ENCODE measurements at places on chromosomes 13 and 19.

- peaks cover 18% of the 10 kb centered on the region for H3K4me1 ChIP-seq
- no peak overlapping the region for H3K27ac ChIP-seq
- H3K36me3 ChIP-seq: no peaks in the 10 kb centered on the region
- H3K27me3 ChIP-seq: peaks cover 10% of the 10 kb centered on the region
- no peak for DNase-seq
- H3K4me3 ChIP-seq: no peak overlapping the region
Measured at GRCh38 chr13:44432650-44433049, 59.0 kb downstream of the SERP2 start.

DNA sequence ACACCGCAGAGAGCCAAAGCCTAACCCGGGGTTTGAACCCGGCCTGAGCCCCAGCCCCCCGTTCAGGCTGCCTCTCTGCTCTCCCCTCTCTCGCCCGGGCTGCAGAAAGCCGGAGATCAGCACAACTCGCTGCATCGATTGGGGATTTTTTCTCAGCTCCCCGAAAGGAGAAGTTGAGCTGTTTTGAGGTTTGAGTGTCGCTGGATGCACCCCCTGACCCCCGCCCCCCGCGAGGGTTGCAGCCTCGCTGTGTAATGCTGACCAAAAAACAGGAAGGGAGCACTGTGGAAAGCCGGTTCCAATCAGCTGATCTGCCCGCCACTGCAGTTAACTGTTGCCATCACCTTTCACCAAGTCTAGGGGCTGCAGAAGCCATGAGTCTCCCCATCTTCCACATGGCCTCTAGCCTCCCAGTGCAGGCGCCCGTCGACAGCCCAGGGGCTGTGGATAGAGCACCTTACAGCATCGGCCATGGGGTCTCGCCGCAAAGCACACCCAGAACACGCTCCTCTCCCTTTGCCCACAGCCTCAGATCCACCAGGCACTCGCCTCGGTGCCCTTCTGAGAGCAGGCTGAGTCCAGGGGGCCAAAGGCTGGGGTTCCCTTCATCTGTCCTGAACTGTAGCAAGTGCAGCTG lies 34.5 kb downstream of the MYO9B start:
- H3K36me3 ChIP-seq: peaks cover 29% of the 10 kb centered on the region
- no peaks in the 10 kb centered on the region for H3K4me1 ChIP-seq
- no peak for DNase-seq
- no peak overlapping the region for H3K4me3 ChIP-seq
- H3K27me3 ChIP-seq: no peaks in the 10 kb centered on the region

GRCh38 chr13:35225582-35225981 lies 250.9 kb downstream of the MAB21L1 start:
- H3K36me3 ChIP-seq: no peaks in the 10 kb centered on the region
- no peak for DNase-seq
- H3K4me1 ChIP-seq: no peaks in the 10 kb centered on the region
- no peak overlapping the region for H3K27ac ChIP-seq

DNA sequence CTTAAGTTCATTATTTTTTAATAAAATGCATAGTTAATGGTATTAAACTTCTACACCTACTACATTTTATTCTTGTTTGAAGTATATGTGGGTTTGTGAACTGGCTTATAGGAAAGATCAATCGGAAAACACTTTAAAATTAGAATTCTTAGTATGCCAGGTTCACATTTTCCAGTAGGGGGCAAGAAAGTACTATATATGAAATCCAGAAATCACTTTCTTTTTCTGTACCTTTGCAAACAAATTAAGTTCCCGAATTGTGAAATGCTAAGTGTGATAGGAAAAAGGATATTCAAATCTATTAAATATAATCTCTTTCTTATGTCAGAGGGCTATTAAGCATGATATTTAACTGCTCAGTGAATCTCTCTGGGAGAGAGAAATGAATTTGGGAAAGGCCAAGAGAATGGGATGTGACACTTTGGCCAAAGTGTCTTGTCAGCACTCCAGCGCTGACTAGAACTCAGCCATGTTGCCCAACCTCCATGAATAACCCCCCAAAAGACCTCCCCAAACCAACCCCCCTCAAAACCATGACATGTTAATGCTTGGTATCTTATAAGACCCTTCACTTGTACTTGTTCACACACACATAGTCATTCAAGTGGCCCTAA lies 122.6 kb upstream of the SLC10A2 start:
- H3K4me1 ChIP-seq: no peaks in the 10 kb centered on the region
- DNase-seq: no peak
- no peaks in the 10 kb centered on the region for H3K36me3 ChIP-seq
- H3K27me3 ChIP-seq: no peaks in the 10 kb centered on the region

DNA sequence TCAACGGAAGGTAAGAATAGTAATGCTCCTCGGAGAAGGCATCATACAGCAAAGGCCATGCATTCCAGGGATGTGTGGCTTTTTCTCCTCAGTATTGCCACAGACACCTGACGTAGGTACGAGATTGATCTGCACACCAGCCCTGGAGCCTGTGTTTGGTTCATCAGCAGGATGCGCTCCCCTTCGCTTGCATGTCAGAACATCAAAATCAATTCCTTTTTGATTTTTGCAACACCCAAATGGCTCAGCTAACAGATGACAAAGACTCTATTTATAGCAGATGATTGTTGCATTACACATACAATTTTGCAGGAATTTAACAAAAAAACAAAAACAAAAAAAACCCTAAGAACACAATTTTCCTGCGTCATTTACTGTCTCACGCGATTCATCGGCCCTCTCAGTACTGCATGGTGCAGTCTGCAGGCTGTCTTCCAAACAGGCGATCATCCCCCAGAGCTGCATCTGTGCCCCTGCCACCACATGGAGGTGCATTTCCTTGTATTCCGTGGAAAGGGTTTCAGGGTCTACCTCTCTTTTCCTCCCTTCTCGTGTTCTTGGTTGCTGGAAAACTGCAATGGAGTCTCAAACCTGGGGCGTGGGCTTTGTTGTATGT lies 207.3 kb downstream of the TEX29 start:
- no peak overlapping the region for H3K4me3 ChIP-seq
- H3K36me3 ChIP-seq: no peaks in the 10 kb centered on the region
- H3K4me1 ChIP-seq: no peaks in the 10 kb centered on the region
- H3K27me3 ChIP-seq: peaks cover 3% of the 10 kb centered on the region
- DNase-seq: no peak
- no peak overlapping the region for H3K27ac ChIP-seq

GRCh38 chr19:16599655-16600346 lies 27.6 kb upstream of the SLC35E1 start:
- no peaks in the 10 kb centered on the region for H3K36me3 ChIP-seq
- no peaks in the 10 kb centered on the region for H3K27me3 ChIP-seq
- H3K27ac ChIP-seq: no peak overlapping the region
- peaks cover 9% of the 10 kb centered on the region for H3K4me1 ChIP-seq
- H3K4me3 ChIP-seq: no peak overlapping the region
